ENCODE measurements at places on chromosomes 1 and 21.

DNA sequence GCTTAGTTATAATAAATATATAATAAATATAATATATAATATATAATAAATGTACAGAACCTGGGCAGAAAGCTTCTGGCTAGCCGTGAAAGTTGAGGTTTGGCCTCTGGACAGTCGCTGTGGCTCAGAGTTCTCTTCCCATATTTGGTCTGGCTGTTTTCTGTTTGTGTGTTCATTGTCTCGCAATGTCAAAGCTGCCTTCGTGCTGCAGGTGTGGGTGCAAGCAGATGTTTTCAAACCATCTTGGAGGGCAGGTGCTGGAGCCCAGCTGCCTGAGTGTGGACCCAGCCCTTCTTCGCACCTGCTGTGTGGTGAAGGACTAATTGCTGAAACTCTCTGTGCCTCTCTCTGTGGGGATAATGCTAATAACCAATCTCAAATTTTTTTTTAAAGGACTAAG lies 3.6 kb upstream of the CSTB start:
- no peak for DNase-seq

GRCh38 chr1:91783423-91784170 lies 102.4 kb downstream of the TGFBR3 start:
- no peak for DNase-seq

- DNase-seq = no peak
These were observed 33.3 kb downstream of the MATN1 start for GRCh38 chr1:30689901-30690645.

GRCh38 chr1:241464985-241465384 lies 54.6 kb downstream of the FH start:
- DNase-seq = no peak
